ENCODE measurements at places on chromosomes 5 and 9.

DNA sequence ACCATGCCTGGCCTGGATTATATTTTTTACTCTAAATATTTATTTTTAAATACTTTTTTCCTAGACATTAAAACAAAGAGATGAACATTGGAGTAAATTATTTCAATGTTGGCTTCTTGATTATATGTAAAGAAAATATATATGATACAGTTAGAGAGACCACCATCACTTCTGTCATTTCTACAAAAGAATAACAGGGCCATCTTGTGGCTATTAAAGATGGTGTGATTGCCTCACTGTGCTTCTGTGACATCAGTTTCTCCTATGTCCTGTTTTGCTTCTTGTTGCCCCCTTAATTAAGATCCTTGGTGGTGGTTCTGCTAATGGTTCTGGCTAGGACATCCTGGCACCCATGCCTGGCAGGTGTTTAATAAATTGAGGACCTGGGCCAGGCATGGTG is 32.9 kb downstream of the NDFIP1 start:
- DNase-seq, result no peak

GRCh38 chr5:171850324-171850947 is 64.8 kb downstream of the SMIM23 start:
- no peak for DNase-seq

DNA sequence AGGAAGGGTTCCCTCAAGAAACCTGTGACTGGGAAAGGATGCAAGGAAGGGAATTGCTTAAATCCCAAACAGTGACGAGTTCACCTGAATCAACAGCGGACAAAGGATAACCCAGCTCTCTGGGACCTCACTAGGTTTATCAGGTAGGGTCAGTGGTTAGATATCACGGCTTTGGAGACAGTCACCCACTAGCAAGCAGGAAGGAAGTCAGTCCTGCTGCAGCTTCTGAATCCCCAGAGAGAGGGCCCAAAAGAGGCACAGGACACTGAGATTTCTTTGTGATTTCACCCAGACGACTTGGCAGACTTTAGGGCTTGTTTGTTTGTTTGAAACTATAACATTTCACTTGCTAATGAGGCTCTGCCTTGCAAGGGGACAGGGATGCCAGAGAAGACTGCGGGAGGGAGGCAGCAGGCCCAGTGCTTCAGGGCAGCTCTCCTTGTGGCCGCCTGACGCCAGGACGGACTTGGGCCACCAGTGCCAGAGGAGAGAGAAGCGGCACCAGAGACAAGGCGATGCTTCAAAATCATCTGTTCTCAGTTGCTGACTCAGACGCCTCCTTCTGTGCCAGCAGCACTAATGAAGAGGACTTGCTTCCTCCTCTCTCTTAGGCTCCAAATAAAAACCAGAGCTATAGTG is 275.6 kb upstream of the SLC30A5 start:
- DNase-seq, result peak; percentile 83

DNA sequence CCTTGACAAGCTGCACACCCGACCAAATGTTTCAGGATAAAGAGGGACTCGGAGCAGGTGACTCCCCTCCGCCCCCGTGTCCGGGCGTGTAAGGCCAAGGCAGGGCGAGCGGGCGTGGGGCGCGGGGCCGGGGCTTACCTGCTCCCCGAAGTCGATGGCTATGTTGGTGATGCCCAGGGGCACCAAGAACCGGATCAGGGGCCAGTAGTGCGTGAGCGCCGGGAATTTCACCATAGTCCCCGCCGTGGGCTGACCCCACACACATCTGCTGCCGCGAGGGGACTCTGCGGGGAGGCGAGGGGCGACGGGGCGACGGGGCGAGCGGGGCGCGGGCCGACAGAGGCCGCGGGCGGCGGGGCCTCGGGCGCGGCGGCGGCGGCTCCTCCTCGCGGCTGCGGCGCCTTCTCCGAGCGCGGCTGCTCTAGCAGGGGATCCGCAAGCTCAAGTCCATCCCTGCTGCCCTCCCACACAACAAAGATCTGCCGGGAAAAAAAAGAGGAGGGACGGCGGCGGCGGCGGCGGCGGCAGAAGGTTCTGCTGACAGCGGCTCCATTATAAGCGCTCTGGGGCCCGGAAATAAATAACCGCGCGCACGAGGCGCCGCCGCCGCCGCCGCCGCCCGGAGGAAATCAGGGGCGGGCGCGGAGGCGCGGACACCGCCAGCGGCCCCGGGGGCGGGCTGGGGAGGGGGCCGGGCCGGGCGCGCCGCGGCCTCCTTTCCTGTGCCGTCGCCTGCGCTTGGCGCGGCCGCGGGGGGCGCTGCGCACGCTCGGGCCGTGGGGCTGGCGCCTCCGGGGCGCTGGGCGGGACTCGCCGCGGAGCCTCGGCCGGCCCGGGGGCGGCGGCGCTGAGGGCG is at the start of gene ANKH:
Gene ANKH (minus strand): TSS at position 565 of the 856 bp plus-strand sequence. CDS start 331 bp downstream, at position 234.
- peak; percentile 83 for DNase-seq

- no peak for DNase-seq
Measured at GRCh38 chr9:99582814-99583213, 238.9 kb upstream of the NR4A3 start.

GRCh38 chr5:66596636-66597182 is 516 bp downstream of the MAST4 start:
- no peak for DNase-seq

- DNase-seq, result no peak
Measured at GRCh38 chr9:68872026-68872501, 141.8 kb downstream of the PRKACG start.

GRCh38 chr9:91298311-91298710 is 63.4 kb downstream of the AUH start:
- no peak for DNase-seq

DNA sequence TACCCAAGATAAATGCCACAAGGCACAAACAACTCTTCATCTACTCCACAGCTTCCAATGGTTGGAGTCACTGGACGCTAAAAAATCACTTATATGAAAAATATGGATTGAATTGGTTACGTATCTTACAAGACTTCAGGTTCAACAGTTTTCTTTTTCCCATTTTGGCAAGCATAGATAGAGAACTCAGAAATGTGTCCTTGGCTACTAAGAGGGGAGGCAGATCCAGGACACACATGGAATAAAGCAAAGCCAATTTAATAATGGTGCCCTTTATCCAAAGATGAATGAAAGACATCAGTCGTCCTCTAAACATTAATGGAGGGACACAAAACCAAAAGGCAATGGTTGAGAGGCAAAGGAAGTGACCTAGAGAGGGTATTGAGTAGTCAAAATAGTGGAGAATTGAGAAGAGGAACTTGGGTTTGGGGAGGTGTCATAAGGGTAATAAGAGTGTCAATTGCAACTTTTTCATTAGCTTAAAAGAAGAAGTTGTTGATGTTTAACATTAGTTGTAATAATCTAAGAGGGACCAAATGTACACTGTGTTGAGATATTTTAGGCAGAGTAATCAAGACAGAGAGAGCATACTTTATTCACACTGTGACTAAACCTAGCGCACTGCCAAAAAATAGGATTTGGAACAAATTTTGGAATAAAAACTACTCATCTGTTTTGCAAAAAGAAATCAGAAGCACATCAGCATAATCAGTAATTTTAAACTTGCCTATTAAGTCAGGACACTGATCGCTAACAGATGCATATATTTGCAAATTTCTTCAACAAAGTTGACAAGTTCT is 308.2 kb downstream of the ARL15 start:
- DNase-seq, result no peak

DNA sequence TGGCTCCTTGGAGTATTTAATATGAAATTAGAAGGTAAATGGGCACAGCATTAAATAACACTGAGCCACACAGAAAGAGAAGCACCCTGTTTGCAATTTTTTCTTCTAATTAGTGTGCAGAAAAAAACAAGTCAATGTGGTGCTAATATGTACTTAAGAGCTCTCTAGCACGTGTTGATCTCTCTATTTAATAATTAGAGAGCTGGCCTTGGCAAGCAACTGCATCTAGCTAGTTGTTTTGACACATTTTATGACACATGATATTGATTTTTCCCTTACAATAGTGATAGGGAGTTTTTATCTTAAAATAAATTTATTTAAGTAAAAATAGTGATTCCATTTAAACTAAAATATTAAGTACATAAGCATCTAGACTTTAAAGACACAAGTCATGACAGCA is 54.5 kb upstream of the NUDT12 start:
- no peak for DNase-seq

DNA sequence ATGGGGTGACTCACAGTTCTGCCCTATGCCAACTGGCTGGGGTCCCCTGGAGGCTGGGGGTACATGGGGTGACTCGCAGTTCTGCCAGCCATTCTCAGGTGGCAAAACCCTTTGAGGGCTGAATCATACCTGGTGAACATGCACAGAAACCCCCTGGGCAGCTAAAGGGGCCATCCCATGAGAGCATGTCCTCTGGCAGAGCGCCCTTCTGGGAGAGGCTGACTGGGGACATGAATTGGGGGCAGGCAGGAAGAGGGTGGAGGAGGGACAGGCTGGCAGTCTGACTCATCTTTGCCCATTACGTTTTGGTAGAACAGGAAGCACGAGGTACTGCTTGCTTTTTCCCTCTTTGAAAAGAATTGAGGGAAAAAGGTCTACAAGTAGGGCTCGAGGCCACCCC is 16.7 kb downstream of the TRAF1 start:
- no peak for DNase-seq

DNA sequence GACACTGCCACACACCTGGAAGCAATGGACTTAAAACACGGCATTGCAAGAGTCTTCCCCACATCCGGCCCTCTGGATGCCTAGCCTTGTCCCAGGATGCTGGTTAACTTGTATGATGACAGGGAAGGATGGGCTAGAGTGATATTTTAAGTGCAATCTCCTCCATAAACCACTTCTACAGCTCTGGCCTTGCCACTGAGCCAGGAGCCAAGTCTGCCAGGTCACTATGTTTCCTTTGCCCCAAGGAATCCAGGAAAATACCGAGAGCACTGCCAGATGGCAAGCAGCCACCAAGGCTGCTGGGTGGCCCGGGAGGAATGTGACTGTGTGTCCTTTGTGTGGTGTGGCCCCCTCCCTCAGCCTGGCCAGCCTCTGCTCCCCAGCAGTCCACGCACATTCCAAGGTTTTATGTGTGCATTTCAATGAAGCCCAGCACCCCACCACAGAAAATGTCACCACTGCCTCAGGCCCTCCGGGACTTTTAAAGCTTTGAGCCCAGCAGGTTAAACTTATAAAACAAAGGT is 106.0 kb downstream of the FRMD3 start:
- peak; percentile 22 for DNase-seq

GRCh38 chr9:110104261-110104809 is 103.6 kb downstream of the C9orf152 start:
- DNase-seq, result no peak

DNA sequence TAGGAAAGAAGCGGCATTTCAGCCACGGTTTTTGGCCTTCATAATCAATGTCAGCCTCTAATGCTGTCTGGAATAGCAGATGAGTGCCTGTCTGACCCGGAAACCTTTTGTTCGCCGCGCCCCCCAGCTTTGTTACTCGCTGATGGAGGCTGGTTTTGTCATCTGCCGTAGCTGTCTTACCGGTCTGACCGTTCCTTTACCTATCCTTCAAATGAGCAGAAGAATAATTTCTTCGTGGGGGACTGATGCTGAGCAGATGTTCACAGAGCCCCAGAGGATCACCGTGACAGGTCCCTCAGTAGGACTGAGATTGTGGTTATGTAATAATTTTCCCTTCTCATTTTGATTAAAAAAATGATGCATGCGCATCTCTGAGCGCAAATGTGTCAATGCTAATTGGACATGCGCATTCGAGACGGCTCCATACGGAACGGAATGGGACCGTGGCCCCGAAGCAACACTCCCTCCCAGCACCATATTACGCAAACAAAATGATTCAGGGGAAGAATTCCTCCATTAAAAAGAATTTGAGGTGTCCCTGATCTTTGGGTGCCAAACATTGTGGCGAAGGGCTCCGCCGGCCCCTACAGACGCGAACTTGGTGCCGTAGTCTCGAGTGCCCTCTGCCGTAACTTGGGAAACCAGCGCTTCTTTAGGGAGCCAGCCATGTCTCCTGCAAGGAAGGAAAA is 27.6 kb downstream of the TLX3 start:
- peak; percentile 48 for DNase-seq

DNA sequence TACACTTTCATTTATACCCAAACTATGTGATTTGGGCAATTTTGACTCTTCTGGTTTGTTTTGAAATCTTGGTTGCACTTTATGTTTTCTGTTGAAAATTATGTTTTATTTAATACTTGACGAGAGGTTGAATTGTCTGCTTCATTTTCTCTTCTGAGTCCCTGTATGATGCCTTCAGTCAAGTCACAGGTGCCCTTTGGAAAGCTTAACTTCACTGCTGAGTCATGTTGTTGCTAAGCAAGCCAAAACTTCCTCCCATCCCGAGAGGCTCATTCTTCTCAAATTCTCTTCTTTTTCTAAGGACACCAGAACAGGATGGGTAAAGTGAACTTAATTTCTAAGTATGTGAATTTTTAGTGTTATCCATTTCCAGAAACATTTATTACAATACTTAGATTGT is 455.3 kb upstream of the PTGER4 start:
- DNase-seq, result no peak

GRCh38 chr9:90343991-90344390 is 298.6 kb downstream of the DIRAS2 start:
- DNase-seq, result no peak

DNA sequence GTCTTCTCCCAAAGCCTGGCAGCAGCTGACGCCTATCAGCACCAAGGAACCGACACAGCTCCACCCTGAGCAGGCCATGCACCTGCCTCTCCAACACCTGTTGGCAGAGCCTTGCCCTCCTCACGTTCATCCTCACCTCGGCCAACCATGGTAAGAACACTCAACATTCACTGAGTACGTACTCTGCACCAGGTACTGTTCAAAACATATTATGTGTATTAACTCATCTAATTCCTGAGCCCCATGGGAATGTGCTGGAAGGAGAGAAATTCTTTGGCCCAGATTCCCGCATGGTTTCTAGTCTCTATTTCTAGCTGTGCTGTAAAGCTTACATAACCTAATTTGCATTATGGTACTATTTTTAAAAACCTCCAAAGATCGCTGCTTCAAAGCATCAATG is 86.1 kb downstream of the GPR21 start:
- DNase-seq, result no peak

Measured in globus pallidus (tissue), 1 donor.